ENCODE measurements at places on chromosomes 11 and 22. TPM values are rescaled to one million over a fixed set of nuclear protein-coding genes. Genes with fewer than 3 reads are reported as not detected.

- no peak for DNase-seq
Measured at GRCh38 chr11:1163321-1163910, 5.7 kb downstream of the MUC5AC start.

The SLCO2B1 gene
- 2.0 TPM for total RNA-seq

The MMP8 gene
- not detected for total RNA-seq

DNA sequence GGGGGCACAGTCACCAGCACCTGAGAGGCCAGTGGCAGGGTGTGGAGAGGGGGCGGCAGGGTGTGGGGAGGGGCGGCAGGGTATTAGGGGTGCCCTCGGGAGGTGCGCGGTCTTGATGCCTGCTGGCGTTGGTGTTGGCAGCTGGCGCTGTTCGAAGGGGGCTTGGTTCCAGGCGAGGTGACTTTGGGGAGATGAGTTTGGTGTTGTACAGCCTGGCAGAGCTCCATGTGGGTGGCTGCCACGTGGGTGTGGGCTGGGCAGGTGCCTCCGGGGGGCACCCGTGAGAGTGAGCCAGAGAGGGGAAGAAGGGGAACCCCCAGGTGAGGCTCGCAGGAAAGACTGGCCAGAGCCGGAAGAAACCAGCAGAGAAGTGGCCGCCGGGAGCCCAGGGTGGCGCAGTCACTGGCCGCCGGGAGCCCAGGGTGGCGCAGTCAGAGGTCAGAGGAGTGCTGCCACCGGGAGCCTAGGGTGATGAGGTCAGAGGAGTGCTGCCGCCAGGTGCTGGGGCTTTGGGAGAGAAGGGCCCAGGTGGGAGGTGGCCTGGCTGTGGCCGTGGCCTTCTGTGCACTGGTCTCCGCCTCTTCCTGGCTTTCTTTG lies 44.7 kb downstream of the MUC6 start:
- DNase-seq = no peak

- DNase-seq = peak; percentile 54
Measured at GRCh38 chr11:130180491-130180890, 20.9 kb downstream of the ST14 start.

The CABP4 gene
- not detected for total RNA-seq

GRCh38 chr11:133570376-133570775 lies 38.1 kb upstream of the OPCML start:
- no peak for DNase-seq

The GPR83 gene
- not detected for total RNA-seq

DNA sequence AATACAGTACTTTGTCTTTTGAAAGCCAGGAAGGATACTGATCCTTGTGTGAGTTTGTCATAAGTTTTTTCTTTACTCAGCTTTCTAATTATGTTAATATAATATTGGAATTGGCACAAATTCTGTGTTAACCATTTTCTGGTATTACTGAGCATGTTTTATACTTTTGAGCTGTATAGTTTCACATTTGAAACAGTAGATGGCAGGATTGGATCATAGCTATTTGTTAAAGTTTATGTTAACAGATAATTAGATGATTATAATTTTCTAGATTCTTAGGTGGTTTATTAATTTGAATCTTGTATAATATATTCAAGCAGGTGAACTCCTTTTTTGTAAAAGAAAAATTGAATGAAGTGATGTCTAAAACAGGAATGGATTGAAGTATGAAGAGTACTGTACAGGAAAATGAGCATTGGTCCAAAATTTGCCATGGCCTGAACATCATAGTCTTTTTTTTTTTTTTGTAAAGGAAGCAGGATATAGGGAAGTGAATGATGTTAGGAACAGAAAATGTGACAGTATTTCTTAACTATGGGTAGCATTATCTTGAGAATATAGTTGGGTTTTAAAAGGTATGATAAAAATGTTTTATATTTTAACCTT lies 102.0 kb downstream of the CYP2R1 start:
- DNase-seq = peak; percentile 35

DNA sequence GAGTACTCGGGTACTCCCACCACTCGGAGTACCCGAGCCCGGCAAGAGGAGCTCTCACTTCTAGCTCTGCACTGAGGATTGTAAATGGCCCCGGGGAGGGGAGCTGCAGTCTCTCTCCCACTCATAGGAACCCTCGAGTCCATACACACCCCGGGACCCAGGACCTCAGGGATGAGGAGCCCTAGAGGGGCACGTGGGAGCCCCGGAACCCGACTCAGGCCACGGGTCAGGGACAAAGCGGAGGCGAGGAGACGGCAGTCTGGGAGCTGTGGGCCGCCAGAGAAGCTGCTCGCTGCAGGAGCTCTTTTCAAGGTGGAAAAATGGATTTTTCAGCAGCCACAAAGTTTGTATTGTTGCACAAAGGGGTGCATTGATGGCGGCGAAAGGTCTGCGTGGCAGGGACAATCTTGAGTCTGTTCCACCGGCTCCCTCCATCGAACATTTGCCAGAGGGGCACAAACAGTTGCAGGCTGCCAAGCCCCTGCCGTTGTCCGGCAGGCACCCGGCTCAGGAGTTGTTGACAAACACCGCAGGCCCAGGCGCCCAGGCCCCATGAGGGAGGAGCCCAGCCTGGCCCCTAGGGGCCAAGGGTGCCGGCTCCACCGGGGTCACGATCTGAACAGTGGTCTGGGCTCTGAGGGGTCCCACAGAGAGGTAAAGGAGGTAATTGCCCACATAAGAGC lies 5.7 kb upstream of the FLI1 start:
- no peak for DNase-seq

All from fibroblast of the aortic adventitia (primary cell).